Suppressor macrophage treated with lipopolysaccharide for 1 hour (primary cell): ENCODE measurements at places on chromosomes 4 and X.
A peak's percentile ranks its signal among the peaks of the same experiment; 100 is the strongest.

- no peak for DNase-seq
These were observed 103.7 kb downstream of the CRLF2 start for GRCh38 chrX:1108501-1109445.

- DNase-seq: no peak
These were observed 1650.6 kb upstream of the IGFBP7 start for GRCh38 chr4:58760737-58761136.

- DNase-seq: peak; percentile 100
These were observed at the start of gene OCIAD1 for GRCh38 chr4:48830706-48831531. OCIAD1 (plus strand) TSS chr4:48831088; CDS start chr4:48832625, 1,537 bp downstream.

DNA sequence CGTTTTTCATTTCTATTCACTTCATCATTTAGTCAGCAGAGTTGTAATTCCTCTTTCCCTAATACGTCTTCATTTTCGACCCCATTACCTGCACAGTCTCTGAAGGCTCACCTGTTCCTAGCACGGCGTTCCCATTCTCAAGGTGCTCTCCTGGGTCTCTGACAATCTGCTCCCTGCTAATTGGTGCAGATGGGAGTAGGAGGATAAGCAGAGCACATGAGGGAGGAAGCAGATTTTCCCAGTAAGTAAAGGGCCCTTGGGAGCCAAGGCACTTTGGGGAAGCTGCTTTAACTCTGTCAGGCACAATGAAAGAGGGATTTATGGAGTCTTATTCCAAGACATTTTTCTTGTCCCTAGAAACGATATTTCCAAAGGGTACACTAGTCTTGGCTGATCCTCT is 466.4 kb downstream of the STIM2 start:
- DNase-seq: no peak

DNA sequence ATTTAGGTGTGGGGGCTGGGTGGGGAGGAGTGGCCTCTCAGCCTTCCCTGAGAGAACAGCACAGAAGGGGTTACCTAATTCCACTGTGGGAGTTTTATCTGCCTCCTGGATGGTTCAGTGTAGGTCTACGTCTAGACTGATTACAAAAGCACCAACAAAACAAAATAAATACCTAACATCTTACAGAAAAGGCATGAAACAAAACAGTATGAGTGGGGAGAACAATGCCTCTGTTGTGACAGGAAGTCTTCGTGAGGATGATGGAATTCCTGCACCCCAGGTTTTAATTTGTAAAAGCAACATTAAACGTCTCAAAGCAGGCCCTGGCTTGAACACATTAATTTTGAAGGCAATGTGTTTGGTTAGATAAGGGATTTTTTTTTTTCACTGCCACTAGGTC is 112.1 kb upstream of the GPC4 start:
- no peak for DNase-seq

DNA sequence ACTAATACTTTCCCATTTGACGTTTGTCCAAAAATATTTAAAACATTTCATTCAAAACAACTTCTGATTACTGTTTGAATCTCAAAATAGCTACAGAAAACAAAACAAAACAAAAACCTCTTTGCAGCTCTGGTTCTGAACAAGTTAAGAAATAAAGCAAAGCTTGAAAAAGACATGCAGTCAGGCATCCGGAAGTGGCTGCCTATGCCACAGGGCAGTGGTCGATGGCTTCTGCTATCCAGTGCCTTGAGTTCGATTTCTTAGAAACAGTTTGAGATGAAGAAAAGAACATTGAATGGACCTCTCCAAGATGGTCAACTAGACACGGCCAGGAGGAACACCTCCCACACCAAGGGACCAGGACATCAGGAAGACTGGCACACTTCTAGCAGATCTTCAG is 125.3 kb downstream of the SCFD2 start:
- no peak for DNase-seq

- DNase-seq: no peak
These were observed 15.7 kb downstream of the FOXR2 start for GRCh38 chrX:55638933-55639332.

- DNase-seq: no peak
These were observed 8.6 kb upstream of the HS6ST2 start for GRCh38 chrX:132967049-132967448.

GRCh38 chrX:32592786-32593185 is 618.6 kb downstream of the DMD start:
- DNase-seq: no peak

GRCh38 chr4:72507860-72508419 is 61.1 kb downstream of the ADAMTS3 start:
- DNase-seq: no peak

DNA sequence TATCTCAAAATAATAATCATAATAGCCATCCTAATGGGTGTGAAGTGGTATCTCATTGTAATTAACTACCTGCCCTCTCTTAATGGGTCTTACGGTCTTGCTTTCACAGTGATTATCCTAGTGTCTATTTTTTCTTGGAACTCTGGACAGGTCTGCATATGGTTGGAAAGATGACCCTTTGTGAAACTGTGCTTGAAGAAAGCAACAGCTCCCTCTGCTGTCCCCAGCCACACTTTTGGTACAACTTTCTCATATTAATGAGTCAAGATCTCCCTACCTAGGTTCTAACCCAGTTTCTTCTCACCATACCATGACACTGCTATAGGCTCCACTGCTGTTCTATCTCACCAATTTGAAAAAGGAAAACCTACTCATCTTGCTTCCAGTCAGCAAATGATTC is 2.4 kb downstream of the TFDP3 start:
- DNase-seq: no peak

GRCh38 chrX:68695206-68695845 is 47.9 kb downstream of the STARD8 start:
- peak; percentile 38 for DNase-seq

DNA sequence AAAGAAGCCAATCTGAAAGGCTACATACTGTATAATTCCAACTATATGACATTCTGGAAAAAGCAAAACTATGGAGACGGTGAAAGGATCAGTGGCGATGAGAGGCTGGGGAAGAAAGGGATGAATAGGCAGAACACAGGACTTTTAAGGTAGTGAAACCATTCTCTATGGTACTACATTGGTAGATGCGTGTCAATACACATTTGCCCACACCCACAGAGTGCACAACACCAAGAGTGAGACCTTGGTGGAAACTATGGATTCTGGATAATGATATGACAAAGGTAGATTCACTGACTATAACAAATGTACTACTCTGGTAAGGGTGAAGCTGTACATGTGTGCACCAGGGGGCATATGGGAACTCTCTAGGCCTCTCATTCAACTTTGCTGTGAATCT is 134.5 kb downstream of the FBXW7 start:
- DNase-seq: no peak

- DNase-seq: no peak
These were observed 40.2 kb upstream of the SULT1B1 start for GRCh38 chr4:69800599-69800998.

- no peak for DNase-seq
These were observed 1.7 kb downstream of the PDGFC start for GRCh38 chr4:156969911-156970310.

DNA sequence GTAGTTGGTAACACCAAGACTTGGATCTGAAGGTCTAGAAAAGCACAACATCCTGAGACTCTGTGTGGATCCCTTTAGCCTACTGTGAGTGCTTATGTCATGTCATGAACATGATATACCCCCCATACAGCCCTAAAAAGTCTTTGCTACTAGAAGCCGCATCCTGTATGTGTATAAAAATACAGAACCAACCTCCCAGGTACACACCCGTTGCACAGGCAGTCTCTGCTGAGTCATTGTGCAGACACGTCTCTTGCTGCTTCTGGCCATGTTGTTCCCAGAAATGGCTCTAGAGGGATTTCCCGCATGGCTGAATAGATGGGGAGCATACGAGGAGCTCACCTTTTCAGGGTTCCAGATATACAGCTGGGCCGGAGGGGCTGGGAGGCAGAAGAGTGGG is 93.3 kb downstream of the MAMLD1 start:
- no peak for DNase-seq

DNA sequence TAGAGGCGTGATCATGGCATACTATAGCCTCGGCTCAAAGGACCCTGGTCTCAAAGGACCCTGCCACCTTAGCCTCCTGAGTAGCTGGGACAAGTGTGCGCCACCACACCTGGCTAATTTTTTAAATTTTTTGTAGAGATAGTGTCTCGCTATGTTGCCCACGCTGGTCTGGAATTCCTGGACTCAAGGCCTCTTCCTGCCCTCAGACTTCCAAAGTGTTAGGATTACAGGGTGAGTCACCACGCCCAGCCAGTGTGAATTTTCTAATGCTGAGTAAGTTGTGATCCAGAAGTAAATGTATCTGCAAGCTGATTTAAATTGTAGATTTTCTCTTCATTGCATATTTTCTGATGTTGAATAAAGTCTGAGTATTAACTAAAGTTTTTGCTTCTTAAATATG is 2.6 kb upstream of the ZNF674 start:
- DNase-seq: no peak

DNA sequence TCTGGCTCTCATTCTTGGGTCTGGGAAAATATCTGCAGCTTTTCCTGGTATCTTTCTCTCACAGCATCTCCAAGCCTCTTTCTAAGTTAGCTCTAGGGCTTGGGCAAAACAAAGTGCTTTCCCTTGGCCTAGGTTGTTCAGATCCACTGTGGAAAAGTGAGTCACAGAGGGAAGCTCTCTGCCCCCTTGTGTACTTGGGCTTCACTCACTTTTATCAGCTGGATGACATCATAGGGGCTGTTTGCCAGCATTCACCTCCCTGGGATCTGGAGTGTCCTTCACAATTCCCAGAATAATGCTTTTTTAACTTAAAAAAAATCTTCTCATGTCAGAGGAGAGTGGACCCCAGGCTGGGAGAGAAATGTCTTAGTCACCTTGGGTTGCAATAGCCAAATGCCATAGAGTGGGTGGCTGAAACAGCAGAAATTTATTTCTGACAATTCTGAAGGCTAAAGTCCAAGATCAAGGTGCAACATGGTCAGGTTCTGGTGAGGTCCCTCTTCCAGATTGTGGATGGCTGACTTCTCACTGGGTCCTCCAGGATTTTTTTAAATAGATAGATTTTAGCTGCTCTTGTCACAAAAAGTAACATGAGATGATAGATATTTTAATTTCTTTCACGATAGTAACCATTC is 247.8 kb downstream of the SH2D1A start:
- no peak for DNase-seq

- peak; percentile 18 for DNase-seq
These were observed 58.0 kb downstream of the PPP3CA start for GRCh38 chr4:101289306-101289705.

- DNase-seq: peak; percentile 42
These were observed at the start of gene TRPC3 for GRCh38 chr4:121951521-121952110. TRPC3 (minus strand) TSS chr4:121952060; CDS start chr4:121951680, 380 bp downstream.

DNA sequence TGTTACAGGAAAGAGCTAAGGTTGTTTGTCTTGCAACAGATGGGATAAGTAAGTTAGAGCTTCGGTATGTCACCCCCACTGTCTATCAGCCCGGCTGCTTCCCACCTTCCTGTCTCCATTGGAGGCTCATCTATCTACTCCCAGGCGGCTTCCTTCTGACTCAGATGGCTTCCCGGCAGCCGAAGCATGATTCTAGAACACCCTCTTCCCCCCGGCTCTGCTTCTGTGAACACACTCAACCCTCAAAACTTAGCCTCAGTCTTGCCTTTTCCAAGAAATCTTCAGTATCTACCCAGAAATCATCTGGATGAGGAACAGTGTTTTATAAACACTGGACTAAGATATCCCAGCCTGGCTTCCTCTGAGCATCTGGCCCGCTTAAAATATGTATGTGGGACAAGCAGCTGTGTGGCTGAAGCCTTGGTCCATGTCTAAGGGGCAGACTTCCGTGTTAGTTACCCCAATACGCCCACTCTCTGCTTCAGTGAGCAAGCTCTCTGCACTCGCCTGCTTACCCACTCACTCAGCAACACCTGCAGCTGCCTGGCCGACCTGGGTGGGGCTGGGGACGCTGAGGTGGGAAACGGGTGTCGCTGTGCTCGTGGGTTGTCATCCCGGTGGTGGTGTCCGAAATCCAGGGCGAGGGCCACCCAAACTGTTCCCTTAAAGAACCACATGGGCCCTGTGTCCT is 12.0 kb upstream of the SLC2A9 start:
- DNase-seq: peak; percentile 49

DNA sequence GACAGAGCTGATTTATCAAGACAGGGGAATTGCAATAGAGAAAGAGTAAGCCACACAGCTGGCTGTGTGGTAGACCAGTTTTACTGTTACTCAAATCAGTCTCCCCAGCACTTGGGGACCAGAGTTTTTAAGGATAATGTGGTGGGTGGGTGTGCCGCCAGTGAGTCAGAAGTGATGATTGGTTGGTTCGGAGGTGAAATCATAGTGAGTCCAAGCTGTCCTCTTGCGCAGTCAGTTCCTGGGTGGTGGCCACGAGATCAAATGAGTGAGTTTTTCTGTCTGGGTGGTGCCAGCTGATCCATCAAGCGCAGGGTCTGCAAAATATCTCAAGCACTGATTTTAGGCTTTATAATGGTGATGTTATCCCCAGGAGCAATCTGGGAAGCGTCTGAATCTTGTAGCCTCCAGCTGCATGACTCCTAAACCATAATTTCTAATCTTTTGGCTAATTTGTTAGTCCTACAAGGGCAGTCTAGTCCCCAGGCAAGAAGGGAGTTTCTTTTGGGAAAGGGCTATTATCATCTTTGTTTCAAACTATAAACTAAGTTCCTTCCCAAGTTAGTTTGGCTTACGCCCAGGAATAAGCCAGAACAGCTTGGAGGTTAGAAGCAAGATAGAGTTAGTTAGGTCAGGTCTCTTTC is 44.0 kb upstream of the PPP1R2C start:
- no peak for DNase-seq

DNA sequence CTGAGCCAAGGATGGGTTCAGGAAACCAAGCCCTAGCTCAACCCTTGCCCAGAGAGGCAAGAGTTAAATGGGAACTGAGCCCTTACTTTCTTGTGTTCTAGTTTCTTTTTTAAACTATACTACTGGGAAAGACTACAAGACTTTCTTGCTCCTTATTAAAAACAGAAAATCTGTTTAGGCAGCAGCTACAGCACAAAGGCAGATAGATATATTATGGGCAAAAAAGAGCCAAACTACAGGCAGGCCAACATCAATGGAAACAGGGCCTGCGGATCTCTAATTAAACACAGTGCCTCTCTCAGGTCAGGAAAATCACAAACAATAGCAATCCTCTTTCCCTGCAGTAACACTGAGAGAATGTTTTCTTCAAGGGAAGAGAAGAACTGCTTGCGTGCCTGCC is 226.0 kb downstream of the LDB2 start:
- no peak for DNase-seq

GRCh38 chrX:38336538-38337240 is 9.4 kb upstream of the RPGR start:
- DNase-seq: no peak

DNA sequence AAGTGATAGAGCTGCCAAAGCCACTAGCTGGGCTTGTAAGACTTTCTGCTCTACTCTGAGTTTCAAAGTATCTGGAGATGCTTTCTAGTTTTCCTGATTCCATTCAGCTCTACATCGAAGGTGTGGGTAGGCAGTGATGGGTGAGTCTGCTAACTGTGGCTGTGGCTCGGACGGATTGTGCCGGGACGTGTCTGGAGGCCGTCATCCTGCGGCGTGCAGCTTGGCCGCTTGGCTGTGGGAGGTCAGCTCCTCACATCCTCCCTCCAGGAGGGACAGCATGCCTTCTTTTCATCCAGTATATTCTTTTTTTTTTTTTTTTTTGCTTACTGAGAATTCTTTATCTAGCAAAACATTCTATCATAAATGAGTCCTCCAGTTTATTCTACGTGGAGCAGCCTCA is 77.9 kb upstream of the AADAT start:
- DNase-seq: no peak
